Tongue (tissue), 3 donors: ENCODE measurements at places on chromosomes 12 and 14. TPM values are rescaled to one million over a fixed set of nuclear protein-coding genes. Genes with fewer than 3 reads are reported as not detected.

SERPINA1 gene
- total RNA-seq, result 2.5 TPM

- peak; percentile 92 for DNase-seq
Measured at GRCh38 chr12:124568431-124569374, 1.3 kb upstream of the NCOR2 start.

- peak; percentile 51 for DNase-seq
Measured at GRCh38 chr12:63802012-63802608, 22.4 kb downstream of the RXYLT1 start.

GRCh38 chr12:22617630-22618029 is 7.3 kb upstream of the ETNK1 start:
- no peak for DNase-seq

CMKLR1 gene
- 6.1 TPM for total RNA-seq

- no peak for DNase-seq
Measured at GRCh38 chr14:100738704-100739131, 12.0 kb downstream of the DLK1 start.
